ENCODE measurements at places on chromosomes 11 and 22. TPM values are rescaled to one million over a fixed set of nuclear protein-coding genes. Genes with fewer than 3 reads are reported as not detected.
A peak's percentile ranks its signal among the peaks of the same experiment; 100 is the strongest.

DNA sequence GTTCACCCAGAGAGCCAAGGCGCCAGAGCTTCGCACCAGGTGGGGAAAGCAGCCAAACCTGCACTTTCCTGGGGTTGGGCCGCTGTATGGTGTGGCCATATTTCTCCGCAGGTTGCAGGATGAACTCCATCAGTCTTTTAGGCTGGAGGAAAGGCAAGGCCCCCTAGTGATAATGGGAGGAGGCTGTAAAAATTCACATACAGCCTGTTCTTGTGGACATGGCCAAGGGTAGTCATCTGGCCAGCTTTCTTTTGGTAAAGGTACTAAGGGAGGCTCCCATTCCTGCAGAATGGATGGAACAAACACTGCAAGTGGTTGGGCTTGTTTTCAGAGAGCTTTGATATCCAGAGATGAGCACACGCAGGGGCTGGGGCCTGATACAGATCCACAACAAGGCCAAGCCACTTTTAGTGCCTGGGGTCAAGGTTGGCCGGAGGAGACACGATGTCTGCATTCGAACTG lies 29.6 kb downstream of the C22orf31 start:
- DNase-seq, result no peak

The CRYBB3 gene
- total RNA-seq, result 0.31 TPM

DNA sequence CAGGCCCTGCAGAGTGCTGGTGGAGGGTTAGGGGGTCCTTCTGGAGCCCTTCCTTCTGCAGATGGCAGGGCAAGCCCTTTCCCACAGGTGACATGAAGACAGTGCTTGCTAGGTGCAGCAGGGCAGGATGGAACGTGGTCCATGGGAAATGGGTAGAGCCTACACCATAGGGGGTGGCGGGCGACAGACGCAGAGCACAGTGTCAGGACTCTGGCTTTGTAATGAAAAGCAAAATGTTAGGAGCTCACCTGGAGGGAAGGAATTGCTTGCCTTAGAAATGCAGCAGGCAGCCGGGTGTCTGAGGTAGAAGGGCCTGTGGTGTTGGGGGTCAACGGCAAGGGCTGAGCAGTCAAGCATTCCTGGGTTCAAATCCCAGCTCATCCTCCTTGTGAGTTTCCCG lies 54.9 kb downstream of the ARHGAP8 start:
- no peak for DNase-seq

- DNase-seq, result no peak
These were observed 16.2 kb downstream of the C11orf24 start for GRCh38 chr11:68255526-68255925.

DNA sequence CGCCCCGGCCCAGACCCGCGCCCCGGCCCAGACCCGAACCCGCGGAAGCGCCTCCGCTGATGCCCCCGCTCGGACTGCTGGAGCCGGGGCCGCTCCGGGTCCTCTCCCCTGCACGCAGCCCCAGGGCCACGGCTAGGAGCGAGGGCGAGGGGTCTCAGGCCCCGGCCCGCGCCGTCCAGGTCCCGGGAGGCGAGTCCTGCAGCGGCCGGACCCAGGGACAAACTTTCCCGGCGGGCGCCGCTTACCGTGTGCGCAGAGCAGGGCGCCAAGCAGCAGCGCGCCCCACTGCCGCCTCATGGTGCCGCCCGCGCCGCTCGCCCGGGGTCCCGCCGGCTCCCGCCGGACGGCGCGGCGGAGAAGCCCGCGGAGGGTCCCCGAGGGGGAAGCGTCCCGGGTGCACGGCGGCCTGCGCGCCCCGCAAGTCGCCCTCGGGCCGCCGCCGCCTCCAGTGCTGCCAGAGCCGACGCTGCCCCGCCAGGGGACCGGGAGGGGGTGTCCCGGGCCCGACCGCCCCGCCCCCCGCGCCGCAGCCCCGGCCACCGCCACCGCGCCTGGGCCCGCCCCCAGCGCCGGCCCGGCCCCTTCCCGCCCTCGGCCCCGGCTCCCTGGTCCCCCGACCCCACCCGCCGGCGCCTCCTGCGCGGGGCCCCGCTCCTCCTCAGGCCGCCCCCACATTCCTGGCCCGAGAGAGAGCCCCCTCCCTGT lies at the start of gene LRP4:
LRP4 (minus strand) TSS at position 468 of the 705 bp plus-strand sequence; CDS start at position 297, 171 bp downstream.
- peak; percentile 65 for DNase-seq

The APOC3 gene
- total RNA-seq, result not detected

- DNase-seq, result no peak
These were observed 13.6 kb downstream of the RNF185 start for GRCh38 chr22:31173386-31174145.

The CCDC87 gene
- total RNA-seq, result 0.37 TPM

The TSPAN18 gene
- total RNA-seq, result 2.7 TPM

DNA sequence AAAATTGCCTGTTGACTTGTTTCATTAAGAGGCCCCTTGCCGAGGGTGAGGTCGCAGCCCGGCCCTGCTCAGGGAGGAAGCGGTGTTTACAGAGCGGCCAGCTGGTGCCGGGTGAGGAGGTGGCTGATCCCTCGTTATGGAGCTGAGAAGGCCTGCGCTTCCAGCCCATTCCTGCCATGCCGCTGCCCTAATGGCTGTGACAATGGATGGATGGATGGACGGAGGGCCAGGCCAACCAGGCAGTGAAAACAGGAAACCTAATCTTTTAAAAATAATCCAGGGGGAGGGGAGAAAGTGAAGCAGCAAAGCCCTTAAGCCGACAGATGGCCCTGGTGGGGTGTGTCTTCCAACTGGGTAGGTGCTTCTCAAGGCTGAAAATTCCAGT lies 38.5 kb downstream of the BCR start:
- DNase-seq, result peak; percentile 56

DNA sequence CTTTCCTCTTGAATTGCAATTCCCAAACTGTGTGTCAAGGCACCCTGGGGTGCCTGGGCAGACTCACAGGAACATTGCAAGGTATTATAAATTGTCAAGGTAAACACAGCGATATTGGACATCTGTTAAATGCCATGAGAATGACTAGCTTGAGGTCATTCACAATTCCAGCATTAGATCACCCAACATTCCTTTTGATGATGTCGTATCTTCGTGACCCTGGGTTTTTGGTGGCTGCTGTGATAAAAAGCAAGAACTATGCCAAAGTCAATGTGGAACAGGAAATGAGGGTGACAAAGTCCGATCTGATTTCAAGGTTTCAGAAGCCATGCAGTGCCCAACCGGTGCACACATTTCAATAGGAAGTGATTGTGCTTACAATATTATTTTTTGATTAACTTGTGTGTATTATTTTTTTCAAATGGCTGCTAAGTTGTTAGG lies 458.4 kb downstream of the MIAT start:
- no peak for DNase-seq

DNA sequence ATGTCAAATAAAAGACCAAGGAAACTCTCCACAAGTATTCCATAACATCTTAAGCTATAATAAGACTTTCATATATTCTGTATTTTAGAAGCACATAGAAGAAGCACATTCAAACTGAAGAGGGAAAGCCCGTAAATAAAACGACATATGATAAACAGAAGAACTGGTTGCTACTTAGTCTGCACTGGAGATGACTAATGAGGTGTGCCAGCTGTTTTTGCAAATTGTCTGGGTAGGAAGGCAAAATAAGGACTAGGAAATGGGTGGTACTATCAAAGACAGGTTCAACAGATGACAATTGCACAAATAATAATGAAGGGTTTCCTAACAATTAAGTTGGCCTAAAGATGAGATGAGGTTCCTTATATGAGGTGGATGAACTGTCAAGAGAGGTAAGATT lies 593.2 kb upstream of the CCDC179 start:
- DNase-seq, result no peak

The LINC01488 gene
- not detected for total RNA-seq

The B3GAT3 gene
- total RNA-seq, result 19.4 TPM

The ASRGL1 gene
- 10.4 TPM for total RNA-seq

DNA sequence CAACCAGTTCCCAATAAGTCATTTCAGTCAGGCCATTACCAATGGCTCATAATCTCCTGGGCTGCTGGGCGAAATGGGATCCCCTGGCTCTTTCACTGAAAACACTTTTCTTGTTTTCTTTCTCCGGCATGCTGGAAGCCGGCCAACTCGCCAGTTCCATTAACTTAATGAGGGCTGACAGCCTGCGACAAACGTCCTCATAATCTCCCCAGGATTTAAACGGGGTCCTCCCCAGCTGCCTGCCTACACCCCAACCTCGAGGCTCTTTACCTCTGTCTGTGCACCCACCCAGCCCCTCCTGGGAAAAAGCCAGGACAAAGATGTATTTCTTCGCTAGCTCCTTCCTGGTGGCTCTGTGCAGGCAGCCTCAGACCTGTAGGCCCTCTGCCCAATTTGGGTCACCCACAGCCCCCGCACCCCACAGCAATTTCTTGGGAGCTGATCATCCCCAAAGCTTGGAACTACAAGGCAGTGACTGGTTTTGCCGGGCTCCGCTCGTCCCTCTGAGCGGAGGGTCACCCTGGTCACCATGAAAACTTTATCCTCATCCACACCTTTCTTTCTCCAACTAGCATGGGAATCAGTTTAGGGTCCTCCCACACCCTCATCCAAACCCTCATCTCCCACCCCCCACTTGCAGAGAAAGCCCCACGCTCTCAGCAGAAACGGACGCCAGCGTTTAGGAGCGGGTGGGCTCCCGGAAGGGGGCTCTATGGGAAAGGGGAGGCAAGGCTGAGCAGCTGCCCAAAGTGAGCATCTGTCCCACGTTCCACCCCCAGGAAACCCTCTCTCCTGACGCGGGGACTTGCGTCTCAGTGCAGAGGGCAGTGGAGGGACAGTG lies 51.1 kb upstream of the KCNQ1OT1 start:
- no peak for DNase-seq

GRCh38 chr11:14506532-14506931 lies 6.9 kb upstream of the COPB1 start:
- DNase-seq, result no peak

- DNase-seq, result no peak
These were observed at the start of gene C11orf16 for GRCh38 chr11:8932564-8933180. Gene C11orf16, minus strand, starts transcription at chr11:8932947. Its CDS starts 639 bp downstream, at chr11:8932308.

GRCh38 chr11:123185326-123185725 lies 9.7 kb downstream of the CLMP start:
- no peak for DNase-seq

- DNase-seq, result no peak
These were observed 4.7 kb downstream of the API5 start for GRCh38 chr11:43316451-43316850.

The IGF2 gene
- total RNA-seq, result 6.6 TPM

The RASL10A gene
- total RNA-seq, result 0.57 TPM

- DNase-seq, result no peak
These were observed 37.7 kb upstream of the GNB1L start for GRCh38 chr22:19892257-19892879.
